Endothelial cell (in vitro differentiated cells): ENCODE measurements at places on chromosomes 5 and 9.

GRCh38 chr5:57804007-57804444, 321.4 kb upstream of the ACTBL2 start:
- DNase-seq: no peak

GRCh38 chr5:112625246-112625645, 112.4 kb upstream of the APC start:
- no peak for DNase-seq

DNA sequence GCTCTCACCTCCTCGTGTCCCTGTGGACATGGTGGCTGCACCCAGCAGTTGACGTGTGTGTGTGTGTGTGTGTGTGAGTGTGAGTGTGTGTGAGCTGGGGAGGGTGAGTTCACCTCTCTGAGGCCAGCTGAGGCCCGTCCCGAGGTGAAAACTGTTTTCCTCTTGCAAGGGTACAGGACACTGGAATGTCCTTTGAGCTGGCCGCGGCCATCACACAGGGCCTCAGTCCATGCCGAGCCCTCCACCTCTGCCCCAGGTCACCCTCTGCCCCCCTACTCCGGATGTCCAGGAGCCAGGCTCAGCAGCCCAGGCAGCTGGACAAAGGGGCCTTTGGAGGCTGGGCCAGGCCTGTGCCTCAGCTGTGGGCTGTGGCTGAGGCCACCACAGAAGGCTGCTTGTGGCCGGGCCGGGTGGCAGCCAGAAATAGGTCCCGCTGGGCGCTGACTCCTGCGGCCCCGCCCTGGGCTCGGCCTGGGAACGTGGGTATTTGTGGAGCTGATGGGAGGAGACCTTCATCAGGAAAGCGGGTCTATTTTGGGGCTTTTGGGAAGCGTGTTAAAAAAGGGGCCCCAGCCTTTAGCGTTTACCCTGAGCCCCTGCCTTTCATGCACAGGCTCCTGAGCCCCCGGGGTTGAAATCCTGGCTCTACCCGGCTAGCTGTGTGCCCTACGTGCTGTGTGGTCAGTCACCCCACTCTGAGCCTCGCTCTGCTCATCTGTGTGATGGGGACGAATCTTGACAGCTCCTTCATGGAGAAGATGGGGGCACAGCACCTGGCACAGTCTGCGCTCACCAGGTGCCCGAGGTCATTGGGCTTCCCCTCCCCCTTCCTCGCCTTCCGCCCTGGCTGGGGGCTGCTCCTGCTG, 75.1 kb upstream of the IER5L start:
- DNase-seq: no peak

DNA sequence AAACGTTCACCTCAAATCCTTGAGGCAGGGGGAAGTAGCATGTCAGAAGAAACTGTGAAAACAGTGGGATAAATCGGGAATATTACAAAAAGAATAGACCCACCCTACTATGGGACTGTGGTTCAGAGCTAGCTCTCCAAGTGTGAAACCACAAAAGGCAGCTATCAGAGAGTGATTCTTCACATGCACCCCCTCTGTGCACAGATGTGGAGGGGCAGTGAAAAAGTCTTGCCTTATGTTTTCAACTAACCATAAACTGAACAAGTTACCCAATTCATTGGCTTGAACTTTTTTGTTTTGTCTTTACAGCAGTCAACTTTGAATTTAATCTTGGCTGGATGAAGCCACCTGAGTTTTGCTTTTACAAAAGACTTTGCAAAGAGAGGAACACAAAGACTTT, 98.8 kb upstream of the NR4A3 start:
- no peak for DNase-seq

DNA sequence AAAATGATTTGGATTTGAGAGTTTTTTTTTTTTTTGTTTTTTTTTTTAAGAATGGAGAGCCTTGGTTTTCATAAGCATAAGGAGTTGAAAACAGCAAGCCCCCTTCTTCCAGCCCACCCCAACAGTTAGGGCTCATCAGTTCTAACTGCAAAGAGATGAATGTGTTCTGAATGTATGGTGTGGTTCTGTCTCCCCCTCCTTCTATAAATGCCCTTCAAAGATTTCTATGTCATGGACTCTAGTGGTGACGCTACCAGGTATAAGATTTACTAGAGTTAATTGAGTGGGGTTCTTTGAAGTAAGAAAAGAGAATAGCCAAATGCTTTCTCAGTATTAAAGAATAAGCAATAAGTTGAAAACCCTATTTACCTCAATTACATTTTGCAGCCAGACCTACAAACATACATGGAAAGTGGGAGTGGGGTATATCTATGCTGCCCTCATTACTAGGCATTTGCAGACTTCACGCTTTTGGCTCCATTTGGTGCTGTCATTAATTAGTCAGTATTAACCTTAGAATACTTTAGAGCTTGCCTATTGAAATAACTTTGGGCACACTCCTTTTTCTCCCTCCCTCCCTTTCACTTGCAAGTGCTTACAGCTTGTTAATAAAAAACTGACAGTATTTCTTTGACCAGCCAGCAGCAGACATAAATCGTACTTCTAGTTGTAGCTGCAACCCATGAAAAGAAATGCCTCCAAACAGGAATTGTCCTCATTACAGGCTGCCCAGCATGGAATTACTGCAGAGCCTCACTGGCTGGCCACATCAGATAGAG, 667.2 kb upstream of the ZNF608 start:
- no peak for DNase-seq

- no peak for DNase-seq
Measured at GRCh38 chr5:1464096-1464446, 18.8 kb upstream of the SLC6A3 start.

- no peak for DNase-seq
Measured at GRCh38 chr5:94469894-94470329, 148.5 kb downstream of the KIAA0825 start.

DNA sequence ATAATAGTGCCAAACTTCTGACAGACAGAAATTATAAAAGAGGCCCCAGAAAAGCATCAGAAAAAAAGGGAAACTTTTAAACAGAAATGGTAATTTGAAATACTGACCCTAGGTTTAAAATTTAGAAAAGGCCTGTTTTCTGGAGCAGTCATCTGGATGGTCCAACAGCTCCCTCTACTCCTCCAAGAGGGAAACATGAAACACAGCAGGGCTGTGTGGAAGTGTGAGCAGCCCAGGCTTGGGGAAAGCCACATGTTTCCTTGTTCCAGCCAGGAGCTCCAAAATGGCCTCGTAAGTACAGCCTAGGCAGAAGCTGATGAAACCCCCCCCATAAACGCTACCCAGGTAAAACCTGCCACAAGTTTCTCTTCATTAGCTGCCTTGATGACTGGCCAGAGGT, 499.3 kb upstream of the ADAMTS16 start:
- DNase-seq: peak; percentile 16

GRCh38 chr9:13759551-13759950, 480.1 kb upstream of the MPDZ start:
- DNase-seq: no peak

DNA sequence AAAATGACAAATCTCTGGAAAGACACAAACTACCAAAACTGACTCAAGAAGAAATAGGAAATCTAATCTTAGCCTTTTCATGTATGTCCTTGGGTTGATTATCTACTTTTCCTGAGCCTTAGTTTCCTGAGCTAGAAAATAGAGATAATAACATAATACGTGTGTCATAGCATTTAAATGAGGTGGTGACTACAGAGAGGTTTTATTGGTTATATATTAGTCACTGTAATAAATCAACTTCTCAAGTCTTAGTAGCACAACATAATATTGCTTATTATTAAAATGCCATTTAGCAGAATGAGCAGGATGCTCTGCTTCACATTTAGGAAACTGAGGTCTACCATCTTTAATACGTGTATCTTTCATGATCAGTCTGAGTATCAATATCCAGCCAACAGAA, 7.1 kb upstream of the PJA2 start:
- DNase-seq: no peak

- no peak for DNase-seq
Measured at GRCh38 chr9:122116448-122117173, 23.5 kb upstream of the TTLL11 start.

GRCh38 chr5:42915306-42915866, 103.7 kb upstream of the SELENOP start:
- no peak for DNase-seq

GRCh38 chr9:107874591-107875369, 385.2 kb upstream of the KLF4 start:
- no peak for DNase-seq

DNA sequence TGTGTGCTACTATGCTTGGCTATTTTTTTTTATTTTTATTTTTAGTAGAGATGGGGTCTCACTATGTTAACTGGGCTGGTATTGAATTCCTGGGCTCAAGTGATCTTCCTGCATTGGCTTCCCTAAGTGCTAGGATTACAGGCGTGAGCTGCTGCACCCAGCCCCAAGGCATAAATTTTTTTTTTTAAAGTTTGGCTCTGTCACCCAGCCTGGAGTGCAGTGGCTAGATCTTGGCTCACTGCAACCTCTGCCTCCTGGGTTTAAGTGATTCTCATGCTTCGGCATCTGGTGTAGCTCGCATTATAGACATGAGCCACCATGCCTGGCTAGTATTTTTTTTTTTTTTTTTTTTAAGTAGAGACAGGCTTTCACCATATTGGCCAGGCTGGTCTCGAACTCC, 70.3 kb downstream of the RAB24 start:
- DNase-seq: no peak

- DNase-seq: no peak
Measured at GRCh38 chr9:133610845-133611244, 1.7 kb upstream of the FAM163B start.

- no peak for DNase-seq
Measured at GRCh38 chr5:102771435-102771834, 16.3 kb downstream of the PAM start.

DNA sequence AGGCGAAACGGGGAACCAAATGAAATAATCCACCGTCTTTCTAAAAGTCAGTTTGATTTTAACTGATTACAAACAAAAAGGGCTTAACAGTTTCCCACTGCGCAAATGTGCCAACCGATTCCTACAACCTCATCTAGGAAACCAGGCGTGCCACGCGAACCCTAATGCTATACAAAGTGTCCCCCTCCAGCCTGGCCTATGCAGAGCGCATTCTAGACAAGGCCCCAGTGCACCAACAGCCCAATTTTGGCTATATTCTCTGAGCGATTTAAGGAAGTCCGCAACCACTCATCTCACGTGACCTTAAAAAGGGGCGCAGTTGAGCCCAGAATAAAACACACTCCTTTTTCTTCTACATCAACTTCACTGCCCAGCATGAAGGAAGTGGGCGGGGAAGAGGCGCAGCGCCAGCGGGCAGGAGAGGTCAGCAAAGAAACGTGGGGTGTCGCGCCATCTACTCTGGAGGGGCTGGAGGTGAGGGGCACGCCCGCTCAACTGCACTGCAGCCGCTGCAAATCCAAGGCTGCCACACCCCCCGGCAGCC, 779 bp downstream of the FAM13B start:
- DNase-seq: no peak

- DNase-seq: no peak
Measured at GRCh38 chr5:149372932-149373331, 6.2 kb downstream of the IL17B start.

DNA sequence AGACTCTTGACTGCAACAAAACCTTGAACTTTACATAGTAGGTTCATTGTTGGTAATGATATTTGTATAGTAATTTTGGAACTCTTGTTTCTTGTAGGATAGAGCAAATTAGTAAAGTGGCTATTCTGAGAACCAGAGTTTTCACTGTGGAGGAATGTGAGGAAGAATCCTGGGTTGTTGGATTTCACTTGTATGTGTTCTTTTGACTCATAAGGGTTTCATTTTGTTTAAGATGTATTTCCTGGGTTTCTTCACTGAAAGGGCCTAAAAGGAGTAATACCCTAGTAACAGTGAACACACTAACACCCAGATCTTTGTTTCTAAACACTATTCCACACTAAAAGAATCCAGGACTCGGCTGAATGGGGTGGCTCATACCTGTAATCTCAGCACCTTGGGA, 20.1 kb downstream of the TTC1 start:
- DNase-seq: no peak

GRCh38 chr9:14310311-14310710, 3.6 kb downstream of the NFIB start:
- DNase-seq: no peak

GRCh38 chr9:133855802-133856521, 117.8 kb upstream of the SARDH start:
- DNase-seq: no peak

DNA sequence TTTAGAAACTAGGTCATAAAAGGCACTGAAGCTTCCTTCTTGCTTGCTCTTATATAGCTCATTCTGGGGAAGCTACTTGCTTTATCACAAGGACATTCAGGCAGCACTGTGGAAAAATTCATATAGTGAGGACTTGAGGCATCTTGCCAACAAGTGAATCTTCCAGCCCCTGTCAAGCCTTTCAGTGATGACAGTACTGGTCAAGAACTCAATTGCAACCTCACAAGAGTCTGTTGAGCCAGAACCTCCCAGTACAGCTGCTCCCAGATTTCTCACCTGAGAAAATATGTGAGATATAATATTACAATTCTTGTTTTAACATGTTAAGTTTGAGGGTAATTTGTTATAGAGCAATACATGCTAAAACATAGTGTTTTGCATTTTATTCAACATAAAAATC, 2011.0 kb upstream of the NUDT12 start:
- DNase-seq: no peak

DNA sequence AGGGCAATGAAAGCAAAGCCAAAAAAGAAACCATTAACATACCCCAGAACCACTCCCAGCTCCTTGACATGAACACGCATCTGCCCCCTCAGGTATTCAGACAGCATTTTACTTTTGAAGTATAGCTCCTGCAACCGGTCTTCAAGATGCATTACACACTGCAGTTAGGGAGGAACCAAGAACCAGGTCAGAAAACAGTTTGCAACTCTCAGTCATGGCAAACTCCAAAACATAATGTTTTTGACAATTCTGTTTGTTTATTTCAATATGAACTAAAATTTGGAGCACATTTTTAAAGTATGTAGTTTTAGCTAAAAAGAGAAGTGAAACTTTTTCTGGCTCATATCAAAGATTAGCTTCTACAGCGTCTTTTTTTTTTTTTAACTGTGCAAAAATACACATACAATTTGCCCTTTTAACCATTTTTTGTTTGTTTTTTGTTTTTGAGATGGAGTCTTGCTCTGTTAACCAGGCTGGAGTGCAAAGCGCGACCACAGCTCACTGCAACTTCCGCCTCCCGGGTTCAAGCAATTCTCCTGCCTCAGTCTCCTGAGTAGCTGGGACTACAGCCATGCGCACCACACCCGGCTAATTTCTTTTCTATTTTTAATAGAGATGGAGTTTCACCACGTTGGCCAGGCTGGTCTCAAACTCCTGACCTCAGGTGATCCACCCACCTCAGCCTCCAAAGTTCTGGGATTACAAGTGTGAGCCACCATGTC, 12.2 kb upstream of the RAPGEF6 start:
- no peak for DNase-seq

DNA sequence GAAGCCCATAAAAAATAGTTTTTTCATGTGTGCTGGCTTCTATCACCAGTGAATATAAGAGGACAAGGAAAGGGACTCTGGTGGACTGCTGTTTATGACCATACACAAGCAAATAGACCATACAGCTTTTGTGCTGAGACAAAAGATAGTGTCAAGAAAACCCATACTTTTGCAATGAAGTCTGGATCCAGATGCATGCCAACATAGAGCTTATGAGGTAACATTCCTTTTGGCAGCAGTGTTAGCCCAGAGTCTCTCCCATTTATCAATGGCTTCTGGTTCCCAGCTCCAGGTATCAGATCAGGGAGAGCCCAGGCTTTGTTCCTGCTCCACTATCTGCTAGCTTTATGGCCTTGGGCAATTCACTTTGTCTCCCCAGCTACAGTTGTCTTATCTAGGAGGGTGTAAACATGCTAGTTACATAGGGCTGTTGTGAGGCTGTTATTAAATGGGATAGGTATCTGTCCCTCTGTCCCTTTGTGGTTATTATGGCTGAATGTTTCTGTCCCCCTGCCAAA, 55.6 kb downstream of the CCDC192 start:
- DNase-seq: no peak
